ENCODE measurements at places on chromosomes 2 and 18. TPM values are rescaled to one million over a fixed set of nuclear protein-coding genes. Genes with fewer than 3 reads are reported as not detected.

The ST8SIA3 gene
- total RNA-seq: not detected

The B4GALT6 gene
- total RNA-seq: 5.3 TPM

The CHRND gene
- total RNA-seq: 0.09 TPM

The FBXO41 gene
- 4.4 TPM for total RNA-seq

The CXCR1 gene
- not detected for total RNA-seq

The EXOC6B gene
- total RNA-seq: 10.2 TPM

The REG3A gene
- not detected for total RNA-seq

The SERPINB2 gene
- total RNA-seq: 0.11 TPM

The RNF152 gene
- total RNA-seq: 0.13 TPM

The CIB4 gene
- 0.42 TPM for total RNA-seq

The RESP18 gene
- not detected for total RNA-seq

The IWS1 gene
- total RNA-seq: 44.6 TPM

The SFT2D3 gene
- total RNA-seq: 5.4 TPM

The POTEC gene
- total RNA-seq: not detected

The TFPI gene
- 60.9 TPM for total RNA-seq

The CREB1 gene
- total RNA-seq: 28.2 TPM

The SH3RF3 gene
- 0.61 TPM for total RNA-seq

The VSNL1 gene
- not detected for total RNA-seq

The MTLN gene
- total RNA-seq: 122 TPM

The OSR1 gene
- 10.0 TPM for total RNA-seq

The ZNF142 gene
- 16.0 TPM for total RNA-seq

The SERPINB4 gene
- 0.14 TPM for total RNA-seq

The ACAA2 gene
- total RNA-seq: 51.6 TPM

The MLPH gene
- 225 TPM for total RNA-seq

The COL4A3 gene
- total RNA-seq: 0.90 TPM

The DNER gene
- 14.0 TPM for total RNA-seq

All from A549 treated with dexamethasone at 1 μM for 4 hours (cell line).